ENCODE measurements at places on chromosomes 5 and 9.

DNA sequence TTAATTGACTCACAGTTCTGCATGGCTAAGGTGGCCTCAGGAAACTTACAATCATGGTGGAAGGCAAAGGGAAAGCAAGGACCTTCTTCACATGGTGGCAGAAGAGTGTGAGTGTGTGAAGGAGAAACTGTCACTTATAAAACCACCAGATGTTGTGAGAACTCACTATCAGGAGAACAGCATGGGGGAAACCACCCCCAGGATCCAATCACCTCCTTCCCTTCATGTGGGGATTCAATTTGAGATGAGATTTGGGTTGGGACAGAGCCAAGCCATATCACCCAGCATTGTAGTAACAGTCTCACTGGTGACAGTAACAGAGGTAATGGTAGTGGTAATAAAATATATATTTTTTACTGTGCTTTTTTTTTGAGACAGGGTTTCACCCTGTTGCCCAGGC, 18.1 kb downstream of the ZBTB5 start:
- no peak for DNase-seq

DNA sequence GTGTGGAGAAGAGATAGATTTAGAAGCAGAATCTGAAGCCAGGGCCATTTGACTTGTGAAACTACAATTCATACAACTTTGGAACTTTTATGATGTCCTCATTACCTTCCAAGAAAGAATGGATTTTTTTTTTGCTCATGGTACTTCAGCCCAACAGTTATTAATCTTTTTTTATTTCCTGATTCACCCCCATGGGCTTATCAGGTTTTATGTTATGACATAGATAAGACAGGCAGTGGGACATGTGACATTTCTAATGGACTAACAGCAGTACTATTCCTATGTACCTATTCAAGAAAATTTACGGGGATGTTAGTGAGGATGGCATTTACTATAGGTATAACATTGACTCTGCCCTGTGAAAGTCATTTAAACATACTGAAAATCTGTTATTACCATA, 204.7 kb downstream of the ARHGEF28 start:
- DNase-seq = no peak

DNA sequence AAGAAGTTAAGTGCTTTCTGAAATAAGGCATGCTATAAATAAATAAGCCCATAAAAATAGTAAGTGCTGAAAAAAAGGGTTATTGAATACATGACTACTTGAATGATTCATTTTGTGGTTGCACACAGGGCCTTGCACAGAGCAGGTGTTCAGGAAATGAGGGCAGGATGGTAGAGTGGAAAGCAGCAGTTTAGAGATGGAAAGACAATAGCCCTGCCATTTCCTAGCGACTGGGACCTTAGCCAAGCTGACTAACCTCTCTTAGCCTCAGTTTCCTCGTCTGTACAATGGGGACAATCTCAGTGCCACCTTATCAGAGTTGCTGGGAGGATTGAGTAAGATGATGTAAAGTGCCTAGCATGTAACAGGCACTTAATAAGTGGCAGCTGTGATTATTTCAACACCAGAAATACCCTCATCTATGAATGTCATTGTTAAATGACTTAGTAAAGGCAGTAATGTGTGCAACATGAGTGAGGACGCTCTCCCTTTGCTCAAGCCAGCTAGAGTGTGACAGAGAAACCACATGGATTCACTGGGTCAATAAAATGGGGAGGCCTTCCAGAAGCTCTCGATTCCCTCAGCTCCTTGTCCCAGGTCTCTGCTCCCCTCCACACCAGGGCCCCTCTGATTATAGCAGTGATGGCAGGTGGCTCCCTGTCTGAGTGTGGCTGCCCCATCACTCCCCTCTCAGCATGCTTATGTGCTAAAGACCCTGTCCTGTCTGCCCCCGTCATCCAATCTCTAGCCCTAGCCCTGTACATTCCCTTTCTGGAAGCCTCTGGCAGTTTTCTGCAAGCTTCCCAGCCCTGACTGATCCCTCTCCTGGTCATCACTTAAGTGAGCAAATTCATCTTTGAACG, 16.0 kb upstream of the PHF19 start:
- no peak for DNase-seq

- DNase-seq = no peak
Observed at GRCh38 chr9:88593537-88594185, 58.7 kb downstream of the NXNL2 start.

DNA sequence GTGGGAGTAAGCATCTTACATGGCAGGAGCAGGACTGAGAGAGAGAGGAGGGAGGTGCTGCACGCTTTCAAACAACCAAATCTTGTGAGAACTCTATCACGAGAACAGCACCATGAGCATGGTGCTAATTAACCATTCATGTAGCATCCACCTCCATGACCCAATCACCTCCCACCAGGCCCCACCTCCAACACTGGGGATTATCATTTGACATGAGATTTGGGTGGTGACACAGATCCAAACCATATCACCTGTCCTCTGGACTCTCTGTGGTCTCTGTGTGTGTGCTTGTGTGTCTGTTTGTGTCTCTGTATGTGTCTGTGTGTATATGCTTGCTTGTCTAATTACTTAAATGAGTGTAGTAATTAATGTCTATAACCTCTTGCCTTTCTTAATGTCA, 31.1 kb downstream of the SEC61B start:
- no peak for DNase-seq

DNA sequence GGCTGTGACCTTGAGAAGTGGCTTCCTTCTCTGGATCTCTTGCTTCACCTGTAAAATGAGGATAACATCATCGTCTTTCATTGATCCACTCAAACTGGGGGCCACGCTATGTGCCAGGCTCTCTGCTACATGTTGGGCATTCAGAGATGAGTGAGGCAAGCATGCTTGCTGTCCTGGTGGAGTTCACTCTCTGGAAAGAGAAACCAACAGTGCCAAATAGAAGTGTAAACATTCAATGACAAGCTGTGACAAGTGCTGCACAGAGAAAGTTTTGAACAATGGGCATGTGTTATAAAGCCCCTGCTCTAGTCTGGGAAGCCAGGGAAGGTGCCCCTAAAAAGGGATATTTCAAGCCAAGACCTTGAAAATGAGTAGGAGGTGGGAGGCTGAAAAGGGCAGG, 50.9 kb upstream of the AFAP1L1 start:
- no peak for DNase-seq

DNA sequence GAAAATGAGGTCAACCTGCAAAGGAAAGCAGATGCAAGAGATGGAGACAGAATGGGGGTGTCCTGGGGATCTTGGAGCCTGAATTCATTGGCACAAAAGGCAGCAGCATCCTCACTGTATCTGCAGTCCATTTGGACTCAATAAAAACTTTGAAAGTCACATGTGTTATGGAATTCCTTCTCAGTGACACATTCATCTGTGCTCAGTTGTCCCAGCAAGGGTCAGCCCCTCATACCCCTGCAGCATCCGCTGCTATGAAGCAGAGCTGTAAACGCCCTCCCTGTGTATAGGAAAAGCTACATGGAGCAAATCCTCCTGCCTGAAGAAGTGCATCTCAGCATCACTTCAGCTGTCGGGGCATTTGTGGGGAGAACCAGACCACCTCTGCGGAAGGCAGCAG, 14.5 kb upstream of the RARS1 start:
- DNase-seq = no peak

GRCh38 chr5:150309101-150309885, 6.6 kb upstream of the ARSI start:
- peak; percentile 44 for DNase-seq

- no peak for DNase-seq
Observed at GRCh38 chr5:142684508-142685041, 1.3 kb downstream of the FGF1 start.

DNA sequence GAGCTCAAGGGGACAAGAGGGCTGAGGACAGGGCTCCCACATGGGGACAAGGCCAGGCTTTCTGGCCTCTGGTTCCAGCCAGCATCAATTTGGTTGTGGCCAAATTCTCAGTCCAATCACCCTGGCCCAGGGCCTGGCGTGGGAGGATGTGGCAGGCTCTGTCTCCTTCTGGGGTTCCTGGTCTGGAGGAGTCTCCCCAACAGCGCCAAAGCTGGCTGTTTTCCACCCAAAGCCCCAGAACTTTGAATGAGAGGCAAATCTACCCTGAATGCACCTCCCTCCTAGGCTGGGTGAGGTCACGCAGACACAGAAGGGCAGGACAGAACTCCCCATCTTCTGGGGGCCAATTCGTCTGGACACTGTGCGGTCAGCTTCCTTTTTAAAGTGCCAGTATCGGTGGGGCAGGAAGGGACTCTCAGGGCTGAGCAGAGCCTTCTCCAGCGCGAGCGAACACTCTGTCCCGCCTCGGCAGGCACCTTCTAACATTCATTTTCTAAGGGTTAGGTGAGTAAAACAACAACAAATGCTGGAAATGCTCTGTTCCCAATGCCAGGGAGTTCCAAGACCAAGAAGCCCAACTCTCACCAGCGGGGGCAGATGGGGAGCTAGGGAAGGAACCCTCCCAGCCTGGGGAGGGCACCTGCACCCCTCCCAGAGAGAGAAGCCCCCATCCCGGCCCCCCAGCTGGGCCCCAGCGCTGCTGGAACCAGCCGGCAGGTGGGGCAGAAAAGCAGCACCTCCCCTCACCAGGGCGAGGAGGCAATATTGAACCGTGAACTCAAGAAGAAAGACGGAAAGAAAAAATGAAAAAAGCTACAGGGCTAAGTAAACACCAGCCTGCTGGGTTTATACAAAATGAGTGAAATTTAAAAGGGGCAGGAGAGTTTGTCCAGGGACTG, 3.7 kb upstream of the DPM2 start:
- no peak for DNase-seq

DNA sequence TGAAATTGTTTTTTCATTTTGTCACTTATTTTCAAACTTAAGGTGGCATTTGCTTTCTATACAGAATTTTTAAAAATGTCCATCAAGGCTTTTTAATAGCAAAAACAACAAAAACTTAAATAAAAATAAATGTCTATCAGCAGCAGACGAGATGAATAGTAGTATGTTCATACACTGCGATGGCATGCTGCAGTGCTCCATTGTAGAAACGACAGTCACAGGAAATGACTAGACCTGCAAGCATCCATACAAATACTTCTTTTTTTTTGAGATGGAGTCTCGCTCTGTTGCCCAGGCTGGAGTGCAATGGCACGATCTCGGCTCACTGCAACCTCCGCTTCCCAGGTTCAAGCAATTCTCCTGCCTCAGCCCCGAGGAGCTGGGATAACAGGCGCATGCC, 41.4 kb downstream of the COL23A1 start:
- peak; percentile 7 for DNase-seq

- no peak for DNase-seq
Observed at GRCh38 chr5:50886657-50887345, 220.4 kb downstream of the PARP8 start.

DNA sequence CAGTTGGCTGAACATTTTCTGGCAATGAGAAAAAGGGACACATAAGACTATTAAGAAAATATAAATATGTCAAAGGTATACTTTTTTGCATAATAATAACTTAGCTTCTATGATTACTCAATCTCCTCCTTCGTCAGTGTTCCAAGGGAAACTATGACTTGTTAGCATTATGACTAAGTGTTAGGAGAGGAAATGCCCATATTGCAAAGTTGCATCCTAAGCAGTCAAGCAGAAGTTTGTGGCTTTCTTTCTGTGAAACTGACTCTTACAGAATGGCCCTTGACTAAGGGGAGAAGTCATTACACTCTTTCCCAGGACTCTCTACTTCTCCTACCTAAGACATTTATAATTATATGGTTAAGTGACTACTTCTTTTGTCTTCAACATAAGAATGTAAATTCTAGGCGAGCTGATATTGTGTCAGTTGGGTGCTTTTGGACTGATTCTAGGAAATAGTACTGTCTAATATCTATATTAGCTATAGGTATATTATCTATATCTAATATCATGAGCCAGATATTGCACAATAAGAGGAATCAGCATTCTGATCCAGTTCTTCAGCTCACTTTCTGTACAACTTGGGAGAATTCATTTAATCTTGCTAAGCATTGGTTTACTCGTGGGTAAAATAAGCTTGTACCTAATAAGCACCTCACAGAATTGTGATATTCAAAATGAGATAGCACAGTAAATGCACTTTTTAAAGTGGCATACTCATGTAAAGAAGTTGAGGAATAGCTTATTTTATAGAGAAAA, 16.4 kb upstream of the SPINK6 start:
- DNase-seq = no peak

GRCh38 chr9:114303571-114303970, 19.3 kb upstream of the ORM1 start:
- DNase-seq = peak; percentile 4

DNA sequence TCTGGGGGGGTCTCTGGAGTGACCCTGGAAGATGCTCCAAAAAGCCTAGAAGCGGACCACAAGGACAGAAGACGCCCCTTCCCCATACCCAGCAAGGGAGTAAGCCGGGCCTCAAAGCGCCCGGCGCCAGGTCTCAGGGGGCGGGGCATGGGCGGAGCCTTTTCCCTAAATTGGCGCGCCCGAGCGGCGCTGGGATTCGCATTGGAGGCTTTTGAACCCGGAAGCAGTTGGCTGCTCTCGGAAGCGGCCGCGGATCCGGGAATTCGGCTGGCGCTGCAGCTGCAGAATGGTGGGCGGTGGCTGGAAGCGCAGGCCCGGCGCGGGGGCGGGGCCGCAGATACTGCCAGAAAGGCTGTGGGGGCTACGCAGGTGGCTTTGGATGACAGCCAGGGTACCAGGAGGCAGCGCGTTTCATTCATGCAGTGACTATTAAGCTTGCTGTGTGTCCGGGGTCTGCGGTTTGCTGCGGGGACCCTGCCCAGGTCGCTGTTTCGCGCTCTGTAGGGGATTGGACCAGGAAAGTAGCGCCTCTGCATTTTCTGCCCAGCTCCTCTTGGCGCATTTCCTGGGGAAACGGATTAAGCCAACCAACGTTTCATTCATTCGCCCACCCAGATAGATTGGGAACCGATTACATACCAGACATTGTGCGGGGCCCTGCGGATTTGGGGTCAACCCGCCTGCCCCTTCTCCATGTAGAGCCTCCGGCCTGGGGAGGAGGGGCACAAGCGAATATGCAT, 83.0 kb upstream of the FREM1 start:
- peak; percentile 92 for DNase-seq

DNA sequence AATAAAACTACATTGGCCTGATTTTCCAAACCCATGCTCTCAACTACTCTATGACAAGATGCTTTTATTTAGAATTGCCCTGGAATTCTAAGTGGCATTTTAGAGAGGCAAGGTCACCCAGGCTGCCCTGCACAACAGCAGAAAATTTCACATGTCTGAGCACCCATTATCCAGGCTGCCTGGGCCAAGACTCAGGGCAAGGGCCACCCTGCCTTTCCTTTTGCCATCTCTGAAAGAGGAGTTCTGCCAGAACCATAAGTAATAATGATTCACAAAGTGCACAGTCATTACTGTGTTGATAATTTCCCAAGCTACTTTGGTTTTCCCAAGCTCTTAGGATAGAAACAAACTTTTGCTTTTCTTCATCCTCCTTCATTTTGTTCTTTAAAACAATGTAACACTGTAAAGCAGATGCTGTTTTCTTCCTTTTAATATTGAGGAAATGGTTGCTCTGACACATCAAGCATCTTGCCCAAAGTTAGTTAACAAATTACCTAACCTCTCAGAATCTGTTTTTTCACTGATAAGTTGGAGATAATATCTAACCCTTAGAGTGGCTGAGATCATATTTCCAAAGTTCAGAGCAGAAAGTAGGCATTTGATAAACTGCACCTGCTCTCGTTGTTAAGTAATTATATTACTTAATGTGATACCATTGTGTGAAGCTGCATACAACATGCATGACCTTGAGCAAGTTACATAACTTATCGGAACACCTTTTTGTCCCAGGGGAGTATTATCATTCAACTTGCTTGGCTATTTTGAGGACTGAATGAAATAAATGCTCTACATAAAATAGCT, 325.6 kb downstream of the PRELID2 start:
- DNase-seq = no peak
